ENCODE measurements at places on chromosomes 5 and 9.

DNA sequence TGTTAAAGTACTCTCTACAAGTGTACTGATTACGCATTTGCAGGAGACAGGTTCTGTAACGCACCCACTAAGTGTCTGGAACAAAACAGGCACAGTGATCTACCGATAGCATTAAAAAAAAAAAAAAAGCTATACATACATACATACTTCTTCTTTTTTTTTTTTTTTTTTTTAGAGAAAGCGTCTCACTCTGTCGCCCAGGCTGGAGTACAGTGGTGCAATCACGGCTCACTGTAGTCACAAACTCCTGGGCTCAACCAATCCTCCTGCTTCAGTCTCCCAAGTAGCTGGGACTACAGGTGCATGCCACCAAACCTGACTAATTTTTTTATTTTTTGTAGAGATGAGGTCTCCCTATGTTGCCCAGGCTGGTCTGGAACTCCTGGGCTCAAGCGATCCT, 7.6 kb downstream of the KIF24 start:
- DNase-seq = no peak

DNA sequence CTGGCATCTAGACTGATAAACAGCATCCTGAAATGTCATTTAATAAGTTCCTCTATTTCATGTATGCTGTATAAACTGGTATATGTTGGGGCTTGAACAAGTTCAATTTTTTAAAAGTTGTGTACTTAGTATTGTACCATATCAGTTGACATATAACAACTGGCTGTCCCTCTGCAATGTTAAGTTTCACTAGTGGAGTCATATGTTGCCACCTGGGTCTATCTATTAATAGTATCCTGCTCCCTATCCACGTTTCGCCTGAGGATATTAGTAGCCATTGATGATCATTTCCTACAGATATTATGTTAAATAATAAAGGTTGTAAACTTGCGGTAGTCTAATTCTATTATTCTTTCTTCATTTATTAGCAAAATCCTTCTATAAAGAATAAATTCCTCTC, 177.6 kb downstream of the RFX3 start:
- no peak for DNase-seq

DNA sequence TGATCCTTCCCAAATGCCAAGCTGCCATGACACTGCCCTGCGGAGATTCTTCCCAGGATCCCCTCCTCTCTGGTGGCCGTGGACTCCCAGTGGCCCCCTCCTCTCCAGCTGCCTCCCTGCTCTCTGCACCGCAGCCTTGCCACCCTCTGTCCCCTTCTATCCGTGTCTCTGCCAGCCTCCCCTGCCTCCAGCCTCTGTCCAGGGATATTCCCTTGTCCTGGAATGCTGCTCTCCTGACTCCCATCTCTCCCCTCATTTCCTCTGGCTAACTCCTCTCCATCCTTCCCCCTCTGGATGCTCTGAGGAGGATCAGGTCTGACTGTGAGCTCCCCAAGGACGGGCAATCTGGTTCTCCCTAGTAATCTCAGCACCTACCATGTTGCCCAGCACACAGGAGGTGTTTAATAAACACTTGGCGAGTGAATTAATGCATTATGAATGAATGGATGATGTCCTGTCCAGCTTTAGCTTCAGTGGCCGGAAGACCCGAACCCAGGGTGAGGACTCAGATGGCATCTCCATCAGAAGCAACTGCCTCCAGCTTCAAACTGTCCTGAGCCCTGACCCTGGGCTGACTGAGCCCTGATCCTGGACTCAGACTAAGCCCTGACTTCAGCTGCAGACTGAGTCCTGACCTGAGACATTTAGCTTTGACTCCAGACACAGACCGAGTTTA, 7.5 kb upstream of the CRB2 start:
- no peak for DNase-seq

- peak; percentile 38 for DNase-seq
Measured at GRCh38 chr5:95664204-95664786, 17.7 kb downstream of the RFESD start.

DNA sequence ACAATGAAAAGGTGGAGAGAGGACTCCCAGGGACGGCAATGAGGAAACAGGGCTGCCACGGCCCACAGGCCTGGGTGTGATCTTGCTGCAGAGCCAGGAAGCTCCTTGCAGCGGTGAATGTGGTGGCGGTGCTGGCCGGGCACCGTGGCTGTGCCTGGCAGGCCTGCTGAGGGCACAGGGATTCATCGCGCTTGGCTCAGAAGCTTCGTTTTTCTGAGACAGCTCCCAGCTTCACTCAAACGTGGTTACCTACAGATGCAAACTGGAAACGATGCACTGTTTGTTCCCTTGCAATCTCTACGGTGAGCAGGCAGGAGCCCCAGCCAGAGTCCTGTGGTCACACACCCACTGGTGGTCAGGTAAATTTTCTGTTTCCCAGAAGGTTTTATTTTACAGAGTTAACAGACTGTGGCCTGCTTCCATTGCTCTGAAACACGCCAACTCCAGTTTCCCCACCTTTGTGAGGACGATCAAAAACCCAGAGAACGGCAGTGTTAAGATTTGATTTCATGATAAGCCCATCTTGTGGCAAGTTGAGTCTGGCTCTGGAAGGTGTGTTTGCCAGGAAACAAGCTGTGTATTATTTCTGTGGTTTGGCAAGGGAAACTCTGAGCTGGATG, 183.9 kb downstream of the AUH start:
- no peak for DNase-seq

DNA sequence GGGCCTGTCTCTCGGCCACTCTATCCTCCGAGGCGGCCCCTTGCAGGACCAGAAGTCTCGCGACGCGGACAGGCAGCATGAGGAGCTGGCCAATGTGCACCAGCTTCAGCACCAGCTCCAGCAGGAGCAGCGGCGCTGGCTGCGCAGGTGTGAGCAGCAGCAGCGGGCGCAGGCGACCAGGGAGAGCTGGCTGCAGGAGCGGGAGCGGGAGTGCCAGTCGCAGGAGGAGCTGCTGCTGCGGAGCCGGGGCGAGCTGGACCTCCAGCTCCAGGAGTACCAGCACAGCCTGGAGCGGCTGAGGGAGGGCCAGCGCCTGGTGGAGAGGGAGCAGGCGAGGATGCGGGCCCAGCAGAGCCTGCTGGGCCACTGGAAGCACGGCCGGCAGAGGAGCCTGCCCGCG, 283.5 kb downstream of the ARHGEF28 start:
- DNase-seq = no peak

GRCh38 chr9:70352356-70352755, 62.1 kb downstream of the KLF9 start:
- no peak for DNase-seq

DNA sequence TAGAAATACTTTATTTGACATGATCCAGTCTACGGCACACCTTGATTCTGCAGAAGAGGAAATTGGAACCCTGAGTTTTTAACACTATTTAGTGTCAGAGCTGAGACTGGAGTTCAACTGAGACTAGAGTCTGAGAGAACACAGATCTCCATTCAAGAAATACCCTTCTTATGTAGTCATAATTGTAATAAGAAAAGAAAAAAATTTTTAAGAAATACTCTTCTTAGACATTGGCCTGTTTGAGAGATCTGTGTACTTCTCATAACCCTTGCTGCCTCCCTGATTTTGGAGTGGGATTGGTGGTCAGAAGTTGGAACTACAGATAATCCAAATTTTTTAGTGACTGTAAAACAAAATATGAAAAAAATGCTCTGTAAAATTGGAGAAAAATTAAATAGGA, 253.4 kb downstream of the ARRDC3 start:
- DNase-seq = no peak

- DNase-seq = no peak
Measured at GRCh38 chr5:98425640-98426039, 347.8 kb upstream of the RGMB start.

- DNase-seq = no peak
Measured at GRCh38 chr5:135445306-135445985, 1.7 kb downstream of the DCANP1 start.

DNA sequence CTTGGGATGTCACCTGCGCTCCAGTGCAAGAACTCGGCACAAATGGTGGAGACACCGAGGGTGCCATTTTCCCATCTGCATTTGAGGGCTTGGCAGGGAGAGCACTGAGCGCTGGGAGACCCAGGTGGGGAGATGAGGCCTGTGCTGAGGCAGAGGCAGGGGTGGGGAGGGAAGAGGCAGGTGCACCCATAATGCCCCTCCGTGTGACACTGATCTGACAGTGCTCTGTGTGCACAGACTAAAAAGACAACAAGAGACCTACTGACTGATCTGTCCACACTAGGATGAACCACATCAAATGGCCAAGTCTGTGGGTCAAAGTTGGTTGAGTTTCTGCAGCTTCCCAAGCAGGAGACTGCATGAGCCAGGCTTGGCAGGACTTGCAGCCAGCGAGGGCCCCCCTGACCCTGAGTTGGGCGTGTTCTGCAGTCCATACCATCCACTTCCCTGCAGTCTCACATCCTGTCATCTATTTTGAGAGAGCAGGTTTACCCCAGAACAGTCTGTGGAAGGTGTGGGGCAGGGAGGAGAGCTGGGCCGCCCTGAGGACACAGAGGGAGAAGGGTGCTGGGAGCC, 41.9 kb downstream of the NEK6 start:
- no peak for DNase-seq

DNA sequence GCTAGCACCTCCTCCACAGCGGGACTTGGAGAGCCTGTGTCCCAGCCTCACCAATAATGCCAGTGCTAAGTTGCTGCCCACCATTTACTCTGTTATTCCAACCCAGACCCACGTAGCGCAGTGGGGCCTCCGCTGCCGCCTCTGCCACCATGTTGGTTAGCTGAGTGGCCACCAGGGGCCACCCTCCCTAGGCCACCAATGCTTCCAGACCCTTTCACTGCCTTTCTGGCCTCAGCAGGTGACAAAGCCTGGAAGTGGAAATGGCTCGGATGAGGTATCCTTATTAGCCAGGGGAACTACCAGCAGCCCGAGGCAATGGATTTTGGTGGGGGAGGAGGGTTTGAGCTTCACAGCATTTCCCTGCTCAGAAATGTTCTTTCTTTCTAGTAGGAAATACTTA, 110.1 kb downstream of the OSTF1 start:
- no peak for DNase-seq

- no peak for DNase-seq
Measured at GRCh38 chr5:172638209-172638768, 2.8 kb upstream of the NEURL1B start.

DNA sequence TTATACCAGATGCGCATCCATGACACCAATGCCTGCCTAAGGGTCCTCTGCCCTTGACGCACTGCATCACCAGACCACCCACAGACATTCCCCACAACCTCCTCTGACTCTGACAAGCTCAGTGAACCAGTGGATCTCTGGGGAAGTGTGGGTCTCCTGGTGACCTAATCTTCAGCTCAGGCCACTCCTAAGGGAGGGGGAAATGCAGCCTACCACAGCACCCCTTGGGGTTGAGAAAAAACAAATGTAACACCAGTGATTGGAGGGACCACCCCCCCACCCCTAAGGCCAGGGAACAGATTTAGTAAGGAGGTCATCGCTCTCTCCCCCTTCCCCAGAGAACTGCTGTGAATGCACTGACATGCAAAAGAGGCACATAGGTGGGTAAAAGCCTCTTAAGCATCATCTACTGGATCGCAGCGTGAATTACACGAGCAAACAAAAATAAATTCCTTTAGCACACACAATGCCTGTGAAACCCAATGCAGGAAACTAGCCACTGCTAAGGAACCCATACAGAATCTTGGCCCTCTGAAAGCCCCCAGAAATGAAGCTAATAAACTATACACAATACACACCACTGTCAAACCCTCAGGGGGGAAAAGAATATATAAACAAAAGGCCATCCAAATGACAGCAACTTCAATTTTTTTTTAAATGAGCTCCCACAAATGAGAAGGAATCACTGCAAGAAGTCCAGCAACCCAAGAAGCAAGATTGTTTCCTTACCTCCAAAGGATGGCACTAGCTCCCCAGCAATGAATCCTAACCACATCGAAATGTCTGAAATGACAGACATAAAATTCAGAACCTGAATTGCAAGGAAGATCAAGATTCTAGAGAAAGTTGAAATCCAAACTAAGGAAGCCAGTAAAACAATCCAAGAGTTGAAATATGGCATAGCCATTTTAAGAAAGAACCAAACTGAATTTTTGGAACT, 513.7 kb upstream of the PTGER4 start:
- no peak for DNase-seq

- DNase-seq = peak; percentile 40
Measured at GRCh38 chr5:21623831-21624230, 1229.3 kb downstream of the CDH12 start.

DNA sequence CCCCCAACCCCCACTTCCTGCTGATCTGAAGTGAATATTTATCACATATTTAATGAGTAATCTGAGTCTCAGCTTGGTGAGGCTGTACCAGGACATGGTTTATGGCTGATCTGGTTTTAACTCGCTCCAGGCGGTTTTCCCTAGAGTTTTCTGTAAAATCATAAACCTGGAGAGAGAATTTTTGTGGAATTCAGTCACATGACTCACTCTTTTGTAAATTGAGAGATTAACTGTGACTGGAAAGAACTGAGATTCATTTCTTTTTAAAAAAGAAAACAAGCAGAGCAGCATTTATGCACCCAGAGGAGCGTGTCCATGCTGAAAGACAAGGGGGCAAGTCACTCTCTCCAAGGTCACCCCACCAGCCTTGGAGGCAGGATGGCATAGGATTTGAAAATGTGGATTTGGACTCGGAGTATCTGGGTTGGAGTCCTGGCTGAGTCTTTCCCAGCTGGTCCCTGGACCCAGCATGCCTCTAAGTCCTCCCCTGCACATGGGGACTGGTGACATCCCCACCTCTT, 81.8 kb downstream of the ZNF618 start:
- peak; percentile 91 for DNase-seq

DNA sequence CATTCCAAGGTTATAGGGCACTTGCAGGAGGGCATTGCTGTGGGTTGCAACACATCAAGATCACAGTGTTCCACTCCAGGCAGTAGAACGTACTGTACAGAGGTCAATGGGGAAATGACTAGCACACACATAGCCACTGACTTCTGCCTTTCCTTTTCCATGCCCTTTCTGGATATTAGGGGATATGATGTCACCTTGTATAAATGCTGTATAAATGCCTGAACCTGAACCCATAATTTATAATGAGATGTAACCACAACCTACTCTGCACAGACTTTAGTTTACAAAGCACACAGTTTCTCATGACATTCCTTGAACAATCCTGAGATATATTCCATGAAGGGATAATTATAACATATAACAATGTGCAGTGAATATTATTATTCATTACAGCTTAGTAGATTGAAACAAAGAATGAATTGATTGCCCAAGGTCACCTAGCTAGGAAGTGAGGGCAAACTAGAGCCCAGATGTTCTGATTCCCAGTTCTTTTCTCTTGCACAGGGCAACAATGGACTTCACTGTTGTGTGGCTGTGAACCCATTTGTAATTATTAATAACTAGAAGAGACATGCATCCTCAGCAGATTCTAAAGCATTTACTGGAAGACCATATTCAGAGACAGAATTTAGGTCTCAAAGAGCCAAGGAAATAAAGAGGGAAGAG, 5.6 kb upstream of the ABLIM3 start:
- no peak for DNase-seq

Data from kidney glomerular epithelial cell (primary cell).